ENCODE measurements at places on chromosomes 3 and 15. TPM values are rescaled to one million over a fixed set of nuclear protein-coding genes. Genes with fewer than 3 reads are reported as not detected.

- no peak for DNase-seq
- no peaks in the 10 kb centered on the region for H3K36me3 ChIP-seq
- no peaks in the 10 kb centered on the region for H3K4me1 ChIP-seq
- H3K4me3 ChIP-seq = no peak overlapping the region
- no peak overlapping the region for H3K27ac ChIP-seq
- no peaks in the 10 kb centered on the region for H3K27me3 ChIP-seq
Observed at GRCh38 chr3:186385856-186386602, 24.0 kb upstream of the DGKG start.

DNA sequence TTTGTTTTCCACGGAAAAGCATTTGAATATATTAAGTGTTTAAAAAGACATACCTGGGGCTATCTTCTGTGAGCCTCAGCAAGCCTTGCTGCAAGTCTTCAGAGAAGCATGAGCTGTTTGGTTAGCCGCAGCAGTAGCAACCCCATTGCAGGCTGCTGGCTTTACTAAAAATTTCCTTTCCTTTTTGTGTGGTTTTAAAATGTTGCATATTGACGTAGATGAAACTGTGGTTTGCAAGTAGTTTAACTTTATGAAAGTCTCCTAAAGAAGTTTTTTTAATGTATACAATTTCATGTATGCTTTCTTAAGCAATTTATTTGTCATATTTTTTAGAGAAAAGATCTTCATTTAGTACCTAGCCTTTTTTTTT is at the start of gene GPR171:
GPR171 (minus strand) TSS at position 166 of the 370 bp plus-strand sequence. CDS start 3,830 bp downstream, outside the sequence.
- H3K27me3 ChIP-seq = no peaks in the 10 kb centered on the region
- H3K4me3 ChIP-seq = no peak within 1 kb of the TSS
- no peak within 1 kb of the TSS for H3K27ac ChIP-seq
- no peaks in the 10 kb centered on the region for H3K4me1 ChIP-seq
- no peak for DNase-seq

DNA sequence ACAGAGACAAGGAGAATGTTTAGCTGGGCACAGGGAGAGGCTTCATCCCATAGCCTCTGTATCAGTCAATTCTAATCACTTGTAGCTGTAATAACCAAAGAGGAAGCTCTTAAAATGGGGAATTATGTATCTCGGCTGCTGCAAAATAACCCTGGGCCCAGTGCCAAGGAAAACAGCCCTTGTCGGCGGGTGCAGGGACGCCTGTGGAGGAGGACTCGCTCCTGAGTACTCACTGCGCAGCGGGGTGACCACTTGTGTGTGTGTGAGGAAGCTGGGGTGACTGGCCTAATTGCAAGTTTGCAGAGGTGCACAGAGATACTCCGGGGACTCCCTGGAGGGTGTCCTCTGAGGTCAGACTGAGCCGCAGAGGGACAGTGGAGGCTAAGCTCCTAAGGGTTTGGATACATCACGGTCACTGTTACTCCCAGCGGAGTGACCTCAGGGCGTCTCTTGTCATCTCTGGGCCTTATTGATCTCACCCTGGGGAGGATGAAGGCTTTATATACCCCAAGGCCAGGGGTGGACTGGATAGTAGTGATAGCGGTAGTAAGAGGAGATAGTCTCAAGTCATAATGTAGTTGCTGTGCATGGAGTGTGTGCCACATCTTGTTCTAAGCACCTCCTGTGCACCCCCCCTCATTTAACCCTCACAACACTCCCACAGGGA is 37.2 kb downstream of the SLC6A6 start:
- H3K36me3 ChIP-seq = no peaks in the 10 kb centered on the region
- no peak overlapping the region for H3K27ac ChIP-seq
- peaks cover 35% of the 10 kb centered on the region for H3K4me1 ChIP-seq
- peak; percentile 90 for DNase-seq
- H3K27me3 ChIP-seq = no peaks in the 10 kb centered on the region

DNA sequence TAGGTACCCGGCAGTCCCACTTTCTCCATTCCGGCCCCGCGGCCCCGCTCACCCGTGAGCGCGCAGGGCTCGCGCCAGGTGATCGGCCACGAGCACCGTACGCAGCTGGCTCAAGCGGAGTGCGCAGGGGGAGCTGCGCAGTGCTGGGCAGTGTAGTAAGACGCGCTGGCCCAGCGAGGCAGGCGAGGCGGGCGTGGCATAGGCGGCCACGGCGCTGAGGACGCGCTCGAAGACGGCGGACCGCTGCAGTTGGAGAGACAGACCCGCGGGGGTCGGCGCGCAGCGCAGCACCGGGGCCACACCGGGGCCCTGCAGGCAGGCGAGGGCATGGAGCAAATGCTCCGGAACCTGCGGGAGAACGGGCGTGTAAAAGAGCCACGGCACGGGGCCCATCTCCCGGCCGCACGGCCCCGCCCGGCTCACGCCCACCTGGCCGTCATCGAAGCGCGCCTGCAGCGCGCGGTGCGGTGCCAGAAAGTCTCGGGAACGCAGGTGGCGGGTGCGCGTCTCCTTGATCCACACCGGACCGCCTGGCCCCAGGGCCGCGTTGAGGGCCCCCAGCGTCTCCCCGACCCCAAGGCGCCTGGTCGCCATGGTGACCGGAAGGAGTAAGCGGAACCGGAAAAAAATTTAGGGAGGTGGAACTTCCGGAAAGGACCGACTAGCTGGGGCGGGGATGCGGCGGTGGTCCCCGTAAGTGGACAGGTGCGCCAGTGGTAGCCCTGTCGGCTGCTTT is at the start of gene DALRD3:
DALRD3 (minus strand) TSS at position 610 of the 736 bp plus-strand sequence; CDS start at position 594, 16 bp downstream.
- H3K27ac ChIP-seq = peak within 1 kb of the TSS; percentile 71
- H3K27me3 ChIP-seq = no peaks in the 10 kb centered on the region
- peaks cover 6% of the 10 kb centered on the region for H3K4me1 ChIP-seq

DNA sequence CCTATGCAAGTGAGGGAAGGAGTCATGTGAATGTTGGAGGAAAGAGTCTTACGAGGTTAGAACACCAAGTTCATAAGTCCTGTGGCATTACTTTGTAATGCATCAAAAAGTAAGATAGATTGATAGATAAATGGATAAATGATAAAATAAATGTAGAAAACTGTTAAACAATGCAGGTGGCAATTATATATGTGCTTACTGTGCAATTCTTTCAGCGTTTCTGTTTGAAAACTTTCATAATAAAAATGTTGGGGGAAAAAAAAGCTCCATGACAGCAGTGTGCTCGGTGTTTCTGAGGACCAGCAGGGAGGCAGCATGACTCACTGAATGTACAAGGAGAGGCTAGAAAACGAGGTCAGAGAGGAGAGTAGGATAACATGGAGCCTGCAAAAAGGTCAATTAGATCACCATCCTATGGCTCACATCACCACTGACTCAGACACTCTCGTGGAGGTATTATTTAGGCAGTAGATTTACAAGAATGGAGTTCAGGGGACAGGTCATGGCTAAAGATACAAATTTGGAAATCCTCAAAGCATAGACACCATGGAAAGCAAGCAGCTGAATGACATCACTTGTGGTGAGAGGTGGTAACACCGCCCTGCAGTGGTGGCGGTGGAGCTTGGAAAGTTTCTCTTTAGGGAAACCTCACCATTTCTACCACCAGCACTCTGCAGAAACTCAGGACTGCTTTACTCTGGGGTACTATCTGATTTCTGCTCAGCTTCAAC is 219.8 kb downstream of the CTNNB1 start:
- H3K4me1 ChIP-seq = no peaks in the 10 kb centered on the region
- no peaks in the 10 kb centered on the region for H3K27me3 ChIP-seq
- H3K36me3 ChIP-seq = no peaks in the 10 kb centered on the region
- H3K27ac ChIP-seq = no peak overlapping the region

- H3K27me3 ChIP-seq = no peaks in the 10 kb centered on the region
- no peaks in the 10 kb centered on the region for H3K4me1 ChIP-seq
- peaks cover 4% of the 10 kb centered on the region for H3K36me3 ChIP-seq
- no peak for DNase-seq
Observed at GRCh38 chr15:90241343-90242192, 7.6 kb downstream of the GDPGP1 start.

- H3K4me3 ChIP-seq = no peak overlapping the region
- no peaks in the 10 kb centered on the region for H3K27me3 ChIP-seq
- no peak overlapping the region for H3K27ac ChIP-seq
Observed at GRCh38 chr3:134901461-134901860, 106.4 kb downstream of the EPHB1 start.

DNA sequence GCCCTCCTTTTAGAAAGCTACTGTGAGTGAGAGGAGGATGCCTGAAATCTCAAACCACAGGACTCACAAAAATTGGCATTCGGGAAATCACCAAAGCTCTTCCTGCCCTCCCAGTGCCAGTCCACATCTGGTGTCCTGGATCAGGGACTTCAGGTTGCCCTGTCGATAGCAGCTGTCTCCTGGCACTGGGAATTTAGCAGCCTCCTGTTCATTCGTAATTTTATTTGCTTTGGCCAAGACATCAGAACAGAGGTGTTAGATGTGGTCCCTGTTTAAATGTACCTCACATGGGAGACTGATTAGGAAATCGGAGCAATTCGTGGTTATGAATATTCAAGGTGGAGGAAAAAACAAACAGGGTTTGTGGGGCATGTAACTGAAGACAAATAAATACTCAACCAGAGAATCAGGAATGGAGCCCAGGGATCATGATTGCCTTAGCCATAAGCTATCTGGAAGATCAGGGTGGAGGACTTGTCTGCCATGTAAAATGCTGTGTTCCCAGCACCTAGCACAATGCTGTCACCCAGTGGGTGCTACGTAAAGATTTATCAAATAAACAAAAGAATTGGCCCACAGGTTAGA is 265.2 kb upstream of the PROK2 start:
- no peak overlapping the region for H3K4me3 ChIP-seq
- DNase-seq = no peak
- H3K27me3 ChIP-seq = no peaks in the 10 kb centered on the region
- no peak overlapping the region for H3K27ac ChIP-seq
- no peaks in the 10 kb centered on the region for H3K36me3 ChIP-seq
- H3K4me1 ChIP-seq = no peaks in the 10 kb centered on the region

- no peak for DNase-seq
- no peak overlapping the region for H3K4me3 ChIP-seq
- H3K36me3 ChIP-seq = no peaks in the 10 kb centered on the region
Observed at GRCh38 chr3:62970648-62971047, 95.4 kb upstream of the CADPS start.

ACOX2 gene
- total RNA-seq = 24.4 TPM

RBM6 gene
- total RNA-seq = 70.4 TPM

C3orf80 gene
- total RNA-seq = 3.3 TPM
